ENCODE measurements at places on chromosomes 12 and 14. TPM values are rescaled to one million over a fixed set of nuclear protein-coding genes. Genes with fewer than 3 reads are reported as not detected.

RNASE7 gene
- total RNA-seq: not detected

BORCS5 gene
- total RNA-seq: 13.7 TPM

C12orf50 gene
- total RNA-seq: 0.03 TPM

CATSPERB gene
- total RNA-seq: not detected

TCL1B gene
- total RNA-seq: 5.5 TPM

KERA gene
- not detected for total RNA-seq

ACSS3 gene
- 28.9 TPM for total RNA-seq

ALDH1L2 gene
- total RNA-seq: 3.9 TPM

DNA sequence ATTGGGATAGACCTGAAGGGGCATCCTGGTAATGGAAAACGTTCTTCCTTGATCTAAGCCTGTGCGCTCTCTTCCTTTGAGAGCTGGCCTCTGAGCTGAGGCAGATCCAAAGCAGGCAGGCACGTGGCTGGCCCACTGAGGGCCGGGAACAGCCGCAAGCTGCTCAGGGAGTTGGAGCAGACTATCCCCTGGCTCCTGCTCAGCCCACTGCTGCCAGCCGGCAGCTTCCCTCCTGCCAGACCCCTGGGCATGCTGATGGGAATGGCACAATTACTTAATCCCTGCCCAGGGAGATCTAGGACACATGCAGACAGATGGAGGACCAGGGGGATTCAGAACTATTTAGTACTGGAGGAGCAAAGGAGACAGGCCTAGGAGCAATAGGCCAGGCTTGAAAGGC is 14.4 kb downstream of the NEUROD4 start:
- no peak overlapping the region for H3K4me3 ChIP-seq
- H3K27me3 ChIP-seq: no peaks in the 10 kb centered on the region
- no peak for DNase-seq

GRCh38 chr12:12759234-12759915 is 26.1 kb upstream of the APOLD1 start:
- H3K36me3 ChIP-seq: no peaks in the 10 kb centered on the region
- H3K4me1 ChIP-seq: no peaks in the 10 kb centered on the region

GRCh38 chr14:78308079-78308478 is 137.9 kb downstream of the NRXN3 start:
- DNase-seq: no peak
- H3K36me3 ChIP-seq: no peaks in the 10 kb centered on the region
- H3K27ac ChIP-seq: no peak overlapping the region

GRCh38 chr12:128871516-128871892 is 18.2 kb downstream of the GLT1D1 start:
- no peaks in the 10 kb centered on the region for H3K4me1 ChIP-seq
- no peak overlapping the region for H3K4me3 ChIP-seq
- no peak overlapping the region for H3K27ac ChIP-seq
- peaks cover 3% of the 10 kb centered on the region for H3K36me3 ChIP-seq

DNA sequence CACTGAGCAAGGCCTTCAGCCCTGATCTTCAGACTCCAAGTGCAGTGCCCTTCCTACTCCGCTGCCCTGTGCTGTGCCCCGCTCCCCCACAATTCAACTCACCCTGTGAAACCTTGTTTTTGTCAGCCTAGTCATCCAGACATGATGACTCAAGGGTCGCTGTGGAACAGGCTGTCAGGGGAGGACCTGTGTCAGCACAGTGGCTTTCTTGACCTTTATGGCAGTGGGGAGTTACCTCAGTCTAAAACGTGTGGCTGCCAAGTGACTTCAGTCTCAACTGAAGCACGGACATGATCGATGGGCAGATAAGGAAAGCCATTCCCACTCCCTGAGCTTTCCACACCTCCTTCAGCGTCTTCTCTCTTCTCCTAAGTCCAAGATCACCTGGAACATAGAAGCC is 16.3 kb upstream of the FLVCR2 start:
- no peak for DNase-seq
- peaks cover 6% of the 10 kb centered on the region for H3K4me1 ChIP-seq
- no peaks in the 10 kb centered on the region for H3K36me3 ChIP-seq
- H3K27me3 ChIP-seq: no peaks in the 10 kb centered on the region
- no peak overlapping the region for H3K27ac ChIP-seq
